Stimulated activated CD4-positive, alpha-beta T cell treated with anti-CD3 and anti-CD28 coated beads, TNF-alpha, amount 100 ng/mL, for 48 hours (primary cell): ENCODE measurements at places on chromosomes 1 and 21.

DNA sequence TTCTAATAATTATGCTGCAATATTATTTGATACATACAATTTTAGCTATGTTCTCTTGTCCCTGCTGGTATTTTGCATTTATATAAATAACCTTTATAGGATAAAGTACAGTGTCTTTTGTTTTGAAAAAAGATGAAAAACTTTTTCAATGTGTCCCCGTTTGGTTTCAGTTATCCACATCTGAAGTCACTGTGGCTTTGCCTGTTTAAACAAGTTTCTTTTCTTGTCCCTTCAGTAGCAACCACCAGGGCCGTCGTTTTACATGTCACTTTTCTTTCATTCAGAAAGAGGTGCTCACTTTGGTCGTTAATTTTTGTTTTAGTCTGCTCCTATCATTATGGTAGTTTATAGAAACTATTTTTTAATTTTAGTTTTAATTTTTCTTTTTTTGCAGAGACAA lies 41.4 kb downstream of the RABGAP1L start:
- no peak for DNase-seq

GRCh38 chr1:245213066-245213831 lies 58.5 kb downstream of the KIF26B start:
- DNase-seq = no peak

GRCh38 chr1:10646347-10646861 lies 150.0 kb downstream of the CASZ1 start:
- no peak for DNase-seq

- no peak for DNase-seq
These were observed 8.3 kb downstream of the PCSK9 start for GRCh38 chr1:55047611-55048010.

DNA sequence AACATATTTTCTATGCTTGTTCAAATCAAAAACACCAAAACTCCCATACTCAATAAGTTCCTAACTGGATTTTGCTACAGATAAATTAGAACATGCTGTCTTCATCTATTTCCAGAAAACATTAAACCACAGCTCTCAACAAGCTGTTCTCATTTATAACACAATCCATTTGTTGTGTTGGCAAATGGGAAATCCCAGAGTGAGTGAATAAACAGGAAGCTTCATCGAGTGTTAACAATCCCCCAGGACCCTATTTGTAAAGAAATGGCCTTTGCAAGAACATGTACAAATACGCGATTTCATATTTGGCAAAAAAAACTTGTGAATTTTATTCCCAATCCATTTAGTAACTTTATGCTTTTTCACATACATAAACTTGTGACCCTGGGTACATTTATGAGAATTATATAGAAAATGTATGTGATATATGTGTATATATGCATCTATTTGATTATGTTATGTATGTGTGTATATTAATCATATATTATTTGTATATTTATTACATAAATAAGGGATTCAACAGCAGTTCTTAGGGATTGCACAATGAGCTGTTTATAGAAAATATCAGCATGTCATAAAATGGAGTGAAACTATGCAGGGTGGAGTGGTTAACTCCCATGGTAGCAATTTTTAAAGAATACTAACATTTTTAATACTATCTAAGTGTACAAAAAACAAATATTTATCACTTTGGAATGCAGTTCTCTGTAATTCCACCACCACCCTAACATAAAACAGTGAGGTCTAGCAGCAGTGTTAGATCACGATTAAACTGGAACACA lies 160.0 kb downstream of the NEGR1 start:
- no peak for DNase-seq

GRCh38 chr1:17272646-17273045 lies 23.7 kb downstream of the PADI3 start:
- no peak for DNase-seq

GRCh38 chr1:5997316-5997715 lies 5.1 kb upstream of the NPHP4 start:
- no peak for DNase-seq

DNA sequence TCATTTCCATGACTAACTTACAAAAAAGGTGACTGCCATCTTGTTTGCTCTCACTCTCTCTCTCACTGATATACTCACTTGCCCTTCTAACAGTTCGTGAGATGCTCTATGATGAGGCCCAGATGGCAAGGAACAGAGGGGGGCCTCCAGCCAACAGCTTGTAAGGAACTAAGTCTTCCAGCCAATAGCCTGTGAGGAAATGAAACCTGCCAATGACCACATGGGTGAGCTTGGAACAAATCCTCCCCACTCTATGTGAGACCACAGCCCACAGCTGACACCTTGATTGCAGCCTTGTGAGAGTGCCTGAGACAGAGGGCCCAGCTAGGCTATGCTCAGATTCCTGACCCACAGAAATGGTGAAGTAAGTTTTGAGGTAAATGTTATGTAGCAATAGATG lies 153.7 kb downstream of the HHIPL2 start:
- DNase-seq = no peak

DNA sequence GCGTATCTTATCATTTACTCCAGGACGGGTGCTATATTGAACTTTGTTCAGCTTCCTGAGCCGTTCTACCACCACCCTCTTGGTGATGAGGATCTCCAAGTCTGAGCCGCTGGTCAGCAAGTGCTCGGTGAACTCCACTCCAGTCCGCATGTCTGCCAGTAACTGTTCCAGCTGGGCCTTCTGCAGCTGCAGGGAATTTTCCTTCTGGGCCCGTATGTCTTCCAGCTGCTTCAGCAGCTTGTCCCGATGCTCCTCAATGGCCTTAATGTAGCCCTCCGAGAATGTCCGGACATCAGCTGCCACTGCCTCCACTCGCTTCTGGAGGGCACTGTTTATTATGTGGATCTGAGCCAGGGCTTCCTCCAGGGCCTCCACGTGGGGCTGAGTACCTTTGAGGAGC lies 3.4 kb downstream of the TRIM45 start:
- DNase-seq = no peak

- DNase-seq = no peak
These were observed 64.0 kb upstream of the DIP2A start for GRCh38 chr21:46394595-46395104.

GRCh38 chr1:81876901-81877733 lies 76.4 kb downstream of the ADGRL2 start:
- DNase-seq = no peak

DNA sequence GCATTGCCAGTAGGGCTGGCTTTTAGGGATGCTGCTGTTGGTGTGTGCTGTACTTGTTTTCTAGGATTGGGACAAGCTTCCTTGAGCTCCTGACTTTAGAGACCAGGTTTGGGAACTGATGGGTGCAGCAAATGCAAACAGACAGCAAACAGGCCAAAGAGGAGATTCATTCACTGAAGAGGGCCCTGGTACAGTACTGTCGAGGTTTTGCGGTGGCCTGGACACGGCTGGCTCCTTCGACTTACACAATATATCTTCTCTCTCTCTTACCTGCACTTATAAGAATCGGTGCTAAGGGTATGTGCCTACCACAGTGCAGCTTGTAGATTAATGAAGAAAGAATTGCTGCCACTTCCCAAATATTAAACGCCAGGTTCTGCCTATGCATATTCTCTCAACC lies 44.6 kb downstream of the ATP1A1 start:
- no peak for DNase-seq

- no peak for DNase-seq
These were observed 91.2 kb downstream of the TNFSF18 start for GRCh38 chr1:172959571-172959970.

GRCh38 chr1:109370712-109371340 lies 26.9 kb downstream of the SORT1 start:
- DNase-seq = no peak

DNA sequence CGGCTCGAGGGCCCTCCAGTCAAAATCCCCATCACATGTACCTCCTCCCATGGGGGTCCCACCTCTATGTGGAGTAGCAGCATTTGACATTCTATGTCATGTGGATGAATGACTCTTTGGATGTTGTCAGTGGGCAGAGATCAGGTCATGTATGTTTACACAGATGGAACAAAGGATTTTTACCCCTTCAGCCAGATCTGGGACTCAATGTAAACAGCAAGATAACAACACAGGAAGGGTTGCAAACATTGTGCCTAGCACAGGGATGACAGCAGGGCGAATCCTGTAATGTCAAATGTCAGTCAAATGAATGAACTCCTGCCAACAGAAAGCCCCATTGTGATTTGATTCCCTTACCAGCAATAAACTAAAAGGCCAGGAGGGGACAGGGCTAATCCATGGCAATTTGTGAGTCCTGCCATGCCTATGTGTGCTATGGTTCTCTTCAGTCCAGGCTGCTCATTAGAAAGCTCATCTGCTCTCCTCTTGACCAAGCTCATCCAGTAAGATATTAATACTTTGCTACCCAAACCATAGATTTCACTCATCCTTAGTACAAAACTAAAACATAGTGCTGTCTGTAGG lies 60.3 kb downstream of the PGBD5 start:
- no peak for DNase-seq

GRCh38 chr21:16047904-16048303 lies 318.1 kb downstream of the USP25 start:
- DNase-seq = no peak

GRCh38 chr1:241632987-241633386 lies 7.2 kb downstream of the CHML start:
- DNase-seq = no peak
